ENCODE measurements at places on chromosomes 3 and 15. TPM values are rescaled to one million over a fixed set of nuclear protein-coding genes. Genes with fewer than 3 reads are reported as not detected.
A peak's percentile ranks its signal among the peaks of the same experiment; 100 is the strongest.

- DNase-seq, result no peak
These were observed 6.9 kb downstream of the RPL15 start for GRCh38 chr3:23923786-23924185.

- DNase-seq, result no peak
These were observed 72.3 kb downstream of the ZNF609 start for GRCh38 chr15:64532521-64533315.

Gene CYP8B1
- not detected for polyA plus RNA-seq

DNA sequence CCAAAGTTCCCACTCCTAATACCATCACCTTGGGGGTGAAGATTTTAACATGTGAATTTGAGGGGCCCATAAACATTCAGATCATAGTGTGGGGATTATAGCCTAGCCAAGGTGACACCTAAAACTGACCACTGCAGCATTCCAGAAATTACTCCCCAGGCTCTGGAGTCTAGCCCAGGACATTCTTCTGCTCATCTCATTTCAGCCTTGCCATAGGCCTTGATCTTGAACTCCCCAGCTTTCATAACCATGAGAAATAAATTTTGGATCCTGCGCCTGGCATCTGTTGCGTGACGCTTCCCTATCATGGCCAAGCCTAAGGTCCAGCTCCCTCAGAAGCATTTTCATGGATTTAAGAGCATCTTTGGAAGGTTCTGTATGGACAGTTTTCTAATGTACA lies 502.9 kb upstream of the THBS1 start:
- DNase-seq, result peak; percentile 32

GRCh38 chr3:47022641-47023071 lies 43.2 kb downstream of the NBEAL2 start:
- DNase-seq, result peak; percentile 40

DNA sequence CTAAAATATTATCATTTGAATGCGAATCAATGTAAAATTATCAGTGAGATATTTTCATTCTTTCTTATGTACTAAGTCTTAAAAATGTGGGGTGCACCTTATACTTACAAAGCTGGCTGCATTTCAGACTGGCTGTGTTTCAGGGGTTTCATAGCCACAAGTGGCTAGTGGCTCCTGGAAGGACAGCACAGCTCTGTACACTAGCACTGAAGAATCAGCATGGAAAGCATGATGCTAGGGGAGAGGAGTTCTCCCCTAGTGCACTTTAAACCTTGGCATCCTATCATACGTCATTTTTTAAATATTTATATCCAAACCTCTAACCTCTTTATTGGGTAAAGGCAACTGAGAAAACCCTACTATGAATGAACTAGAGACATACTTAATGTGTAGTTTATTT lies 66.4 kb downstream of the ECT2 start:
- no peak for DNase-seq

Gene CSPG4
- polyA plus RNA-seq, result 5.6 TPM

DNA sequence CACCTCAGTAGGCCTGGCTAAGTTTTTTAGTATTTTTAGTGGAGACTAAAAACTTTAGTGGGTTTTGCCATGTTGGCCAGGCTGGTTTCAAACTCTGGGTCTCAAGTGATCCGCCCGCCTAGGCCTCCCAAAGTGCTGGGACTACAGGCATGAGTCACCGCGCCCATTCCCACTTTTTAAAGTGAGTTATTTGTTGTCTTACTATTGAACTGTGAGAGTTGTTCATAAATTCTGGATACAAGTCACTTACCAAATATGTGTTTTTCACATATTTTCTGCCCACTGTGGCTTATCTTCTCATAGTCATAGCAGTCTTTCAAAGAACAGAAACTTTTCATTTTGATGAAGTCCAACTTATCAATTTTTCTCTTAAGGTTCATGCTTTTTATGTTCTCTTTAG lies 29.9 kb upstream of the SPSB4 start:
- no peak for DNase-seq

GRCh38 chr15:50653156-50653743 lies 33.3 kb downstream of the TRPM7 start:
- no peak for DNase-seq

Gene HIGD2B
- polyA plus RNA-seq, result not detected

DNA sequence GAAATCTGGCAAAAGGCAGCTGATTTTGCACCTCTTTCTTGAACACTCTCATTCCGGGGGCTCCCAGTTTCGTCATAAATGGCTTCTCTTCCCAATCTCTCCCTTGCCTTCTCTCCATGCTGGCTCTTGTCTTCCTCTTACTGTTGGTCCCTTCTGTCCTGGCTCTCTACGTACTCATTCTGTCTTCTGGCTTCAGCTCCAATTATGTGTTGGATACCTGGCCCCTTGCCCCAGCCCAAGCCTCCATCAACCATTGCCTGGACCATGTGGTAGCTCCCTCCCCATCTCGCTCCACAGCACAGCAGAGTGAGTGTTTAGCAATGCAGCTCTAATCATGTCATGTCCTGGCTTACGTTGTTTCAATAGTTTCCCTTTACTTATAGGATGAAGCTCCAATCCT lies 21.7 kb upstream of the KY start:
- no peak for DNase-seq

Gene P2RY14
- not detected for polyA plus RNA-seq

Gene LRRC31
- not detected for polyA plus RNA-seq

DNA sequence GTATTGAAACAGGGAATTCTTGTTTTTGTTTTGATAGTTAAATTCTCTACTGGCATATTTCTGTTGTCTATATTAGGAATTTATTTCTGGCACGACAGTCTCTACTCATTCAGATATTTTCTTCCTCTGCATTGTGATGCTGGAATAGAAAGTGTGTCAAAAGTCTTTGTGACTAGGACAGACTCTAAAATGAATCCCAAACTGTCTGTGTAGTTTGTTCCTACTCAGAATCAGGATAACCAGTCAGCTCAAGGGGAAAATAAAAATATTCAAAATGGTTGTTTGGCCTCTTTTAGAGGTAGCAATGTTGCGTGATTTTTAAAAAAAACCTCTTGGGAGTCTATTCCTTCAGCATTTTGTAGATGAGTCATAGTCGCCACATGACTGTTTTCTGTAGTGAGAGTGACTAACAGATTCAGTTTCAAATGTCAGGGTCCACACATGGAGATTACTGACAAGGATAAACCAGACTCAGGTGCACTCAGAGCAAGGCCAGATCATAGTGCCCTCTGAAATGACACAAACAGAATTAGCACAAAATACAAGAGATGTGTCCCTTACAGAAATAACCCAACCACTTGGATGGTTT lies 13.1 kb downstream of the SLC7A14 start:
- peak; percentile 89 for DNase-seq

- DNase-seq, result no peak
These were observed 258.0 kb upstream of the RARB start for GRCh38 chr3:25170021-25170420.

DNA sequence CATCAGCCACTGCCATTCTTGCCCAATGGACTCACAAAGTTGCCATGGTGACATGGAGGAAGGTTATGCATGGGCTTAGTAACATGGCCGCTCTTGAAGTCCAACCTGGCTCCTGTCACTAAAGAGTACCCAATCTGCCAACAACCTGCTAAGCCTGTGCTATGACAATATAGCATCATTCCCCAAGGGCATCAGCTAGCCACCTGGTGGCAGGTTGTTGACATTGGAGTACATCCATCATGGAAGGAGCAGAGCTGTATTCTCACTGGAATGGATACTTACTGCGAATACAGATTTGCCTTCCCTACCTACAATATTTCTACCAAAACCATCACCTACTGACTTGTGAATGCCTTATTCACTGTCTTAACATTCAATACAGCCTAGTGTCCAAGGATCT lies 138.9 kb upstream of the RORA start:
- DNase-seq, result no peak

GRCh38 chr3:43379343-43379742 lies 93.0 kb downstream of the SNRK start:
- peak; percentile 72 for DNase-seq

- DNase-seq, result peak; percentile 2
These were observed 301.3 kb downstream of the IL20RB start for GRCh38 chr3:137259089-137259488.

GRCh38 chr3:71051893-71052687 lies 531.4 kb downstream of the FOXP1 start:
- peak; percentile 54 for DNase-seq

Gene TMEM212
- polyA plus RNA-seq, result not detected

- no peak for DNase-seq
These were observed 118.1 kb downstream of the APBA2 start for GRCh38 chr15:29003840-29004233.

- DNase-seq, result peak; percentile 80
These were observed 92.7 kb downstream of the MYLK start for GRCh38 chr3:123791417-123791816.

DNA sequence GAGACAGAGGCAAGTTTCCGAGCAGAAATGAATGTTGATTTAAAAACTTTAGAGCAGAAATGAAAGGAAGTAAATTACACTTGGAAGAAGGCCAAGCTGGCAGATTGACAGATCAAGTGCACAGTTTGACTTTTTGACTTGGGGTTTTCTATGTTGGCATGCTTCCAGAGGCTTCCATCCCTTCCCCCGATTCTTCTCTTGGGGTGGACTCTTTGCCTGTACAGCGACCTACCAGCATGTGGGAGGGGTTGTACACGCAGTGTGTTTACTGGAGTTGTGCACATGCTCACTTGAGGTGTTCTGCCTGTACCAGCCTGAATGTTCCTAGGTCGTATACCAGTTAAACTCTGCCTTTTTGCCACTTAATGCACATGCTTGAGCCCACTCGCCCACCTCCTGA lies 701.5 kb upstream of the GBE1 start:
- no peak for DNase-seq

- DNase-seq, result peak; percentile 5
These were observed 767.7 kb upstream of the CFAP20DC start for GRCh38 chr3:59817511-59817910.

Gene P2RY12
- polyA plus RNA-seq, result not detected

Gene PTH1R
- 0.60 TPM for polyA plus RNA-seq

DNA sequence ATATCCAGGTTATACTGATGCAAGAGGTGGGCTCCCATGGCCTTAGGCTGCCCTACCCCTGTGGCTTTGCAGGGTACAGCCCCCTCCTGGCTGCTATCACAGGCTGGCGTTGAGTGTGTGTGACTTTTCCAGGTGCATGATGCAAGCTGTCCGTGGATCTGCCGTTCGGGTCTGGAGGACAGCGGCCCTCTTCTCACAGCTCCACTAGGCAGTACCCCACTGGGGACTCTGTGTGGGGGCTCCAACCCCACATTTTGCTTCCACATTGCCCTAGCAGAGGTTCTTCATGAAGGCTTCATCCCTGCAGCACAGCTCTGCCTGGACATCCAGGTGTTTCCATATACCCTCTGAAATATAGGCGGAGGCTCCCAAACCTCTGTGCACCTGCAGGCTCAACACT lies 339.6 kb upstream of the ARL6 start:
- no peak for DNase-seq

Gene INAFM2
- polyA plus RNA-seq, result 4.5 TPM

GRCh38 chr3:42501321-42501680 lies 1.1 kb upstream of the VIPR1 start:
- DNase-seq, result no peak

DNA sequence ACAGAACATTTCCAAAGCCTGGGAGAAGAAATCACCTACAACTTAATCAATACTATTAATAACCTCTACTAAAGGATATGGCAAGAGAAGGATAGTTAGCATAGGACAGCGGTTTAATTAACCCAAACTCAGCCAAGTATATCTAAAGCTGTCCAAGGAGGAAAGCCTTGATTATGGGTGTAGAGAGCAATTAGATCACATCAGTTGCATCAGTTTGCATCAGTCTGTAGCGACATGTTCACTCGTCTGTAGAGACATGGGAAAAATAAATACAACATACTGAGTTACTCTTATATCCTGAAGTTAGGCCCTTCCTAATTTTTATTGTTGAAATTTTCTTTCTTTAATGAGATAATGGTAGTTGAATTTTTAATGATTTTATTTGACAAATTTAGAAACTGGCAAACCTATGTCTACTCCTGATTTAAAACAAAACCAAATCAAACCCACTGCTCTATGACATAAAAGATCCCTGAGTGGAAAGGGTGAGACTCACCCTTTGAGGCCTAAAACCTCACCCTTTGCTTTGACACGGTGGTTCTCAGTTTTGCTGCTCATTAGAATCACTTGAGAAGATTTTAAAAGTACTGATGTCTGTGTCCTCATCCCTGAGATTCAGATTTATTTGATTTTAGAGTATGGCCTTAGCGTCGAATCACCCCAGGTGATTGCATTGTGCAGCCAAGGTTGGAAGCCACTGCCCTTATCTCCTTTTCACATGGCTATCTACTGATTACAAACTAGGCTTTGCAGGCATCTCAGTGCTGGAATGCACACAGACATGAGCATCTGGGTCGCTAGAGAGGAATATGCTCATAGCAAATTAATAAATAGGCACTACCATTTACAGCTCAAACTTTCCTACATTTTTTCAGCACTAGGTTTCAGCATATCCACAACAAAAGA lies 2.8 kb upstream of the CLRN1 start:
- DNase-seq, result no peak

Gene PFN2
- 246 TPM for polyA plus RNA-seq

GRCh38 chr15:68594533-68595259 lies 15.9 kb downstream of the CORO2B start:
- DNase-seq, result no peak

Gene HHATL
- polyA plus RNA-seq, result not detected

GRCh38 chr15:60381148-60381788 lies 16.5 kb downstream of the ANXA2 start:
- peak; percentile 88 for DNase-seq

Gene IL17RE
- polyA plus RNA-seq, result 0.24 TPM
